ENCODE measurements at places on chromosomes 4 and X. TPM values are rescaled to one million over a fixed set of nuclear protein-coding genes. Genes with fewer than 3 reads are reported as not detected.

GYPB gene
- 5.3 TPM for polyA plus RNA-seq

ASB11 gene
- 5.9 TPM for polyA plus RNA-seq

DCAF16 gene
- polyA plus RNA-seq, result 41.0 TPM

GRCh38 chr4:118969359-118969758, 80.7 kb downstream of the SYNPO2 start:
- DNase-seq, result peak; percentile 89

- peak; percentile 66 for DNase-seq
Measured at GRCh38 chr4:79232540-79232939, 93.3 kb downstream of the NAA11 start.

DNA sequence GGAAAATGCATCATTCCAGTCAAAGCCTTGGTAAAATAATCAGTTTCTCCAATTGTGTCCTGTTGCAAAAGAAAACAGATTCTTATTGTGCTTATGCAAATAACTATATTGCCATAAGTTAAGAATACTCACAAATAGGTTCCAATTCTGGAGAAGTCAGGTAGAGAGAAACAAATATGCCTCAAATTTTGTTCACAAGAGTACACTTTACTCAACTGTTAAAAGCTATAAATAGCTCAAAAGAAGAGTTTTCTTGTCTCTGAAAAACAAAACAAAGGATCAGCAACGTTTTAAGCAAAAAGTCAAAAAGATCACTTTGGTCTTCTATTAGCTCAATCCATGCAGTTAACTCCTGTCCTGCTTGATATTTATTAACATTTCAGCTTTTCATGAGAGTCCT, 21.9 kb downstream of the SYTL5 start:
- no peak for DNase-seq

DNA sequence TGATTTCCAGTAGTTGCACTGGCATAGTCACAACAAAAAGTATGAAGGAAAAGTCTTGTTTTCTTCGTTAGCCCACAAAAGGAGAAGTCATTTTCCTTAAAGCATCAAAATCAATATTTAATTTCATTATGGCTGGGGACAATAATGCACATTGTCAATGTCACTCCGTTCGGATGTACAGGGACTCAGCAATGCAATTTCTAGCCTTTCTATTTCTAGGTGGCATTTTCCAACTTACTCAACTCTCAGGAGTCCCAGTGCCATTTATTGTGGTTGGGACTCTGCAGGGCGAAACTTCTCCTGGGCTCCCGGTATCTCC, 99.6 kb downstream of the CEP135 start:
- DNase-seq, result no peak

Data from muscle of leg (tissue), 16 donors.